Activated effector memory CD4-positive, alpha-beta T cell treated with anti-CD3 and anti-CD28 coated beads, Interleukin-2, amount 50 U/mL, for 16 hours (primary cell): ENCODE measurements at places on chromosomes 7 and 10.

DNA sequence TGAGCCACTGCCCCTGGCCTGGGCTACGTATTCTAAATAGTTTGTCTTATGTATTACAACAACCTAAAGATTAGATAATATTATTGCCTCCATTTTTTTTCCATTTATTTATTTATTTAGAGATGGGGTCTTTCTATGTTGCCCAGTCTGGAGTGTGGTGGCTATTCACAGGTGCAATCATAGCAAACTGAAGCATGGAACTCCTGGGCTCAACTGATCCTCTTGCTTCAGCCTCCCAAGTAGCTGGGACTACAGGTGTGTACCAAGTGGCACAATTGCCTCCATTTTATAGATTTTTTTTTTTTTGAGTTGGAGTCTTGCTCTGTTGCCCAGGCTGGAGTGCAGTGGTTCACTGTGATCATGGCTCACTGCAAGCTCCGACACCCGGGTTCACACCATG, 6.5 kb upstream of the TRA2A start:
- no peak for DNase-seq

DNA sequence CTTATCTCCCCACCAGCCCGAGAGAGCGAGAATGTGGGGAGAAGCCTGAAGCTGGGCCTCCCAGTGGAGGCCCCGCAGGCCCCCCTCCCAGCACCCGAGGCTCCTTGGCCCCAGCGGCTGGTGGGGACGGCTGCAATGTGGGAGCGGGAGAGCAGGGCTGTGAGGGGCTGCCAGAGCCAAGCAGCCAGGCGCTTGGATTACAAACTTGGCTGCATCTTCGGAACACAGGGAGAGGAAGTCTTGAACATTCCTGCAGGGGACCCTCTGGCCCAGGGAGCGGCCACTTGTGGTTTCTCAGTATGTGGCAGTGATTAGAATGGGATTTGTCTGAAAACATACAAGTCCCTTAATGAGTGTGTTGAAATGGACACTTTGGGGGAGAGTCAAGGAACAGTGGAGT, 23.2 kb downstream of the ELN start:
- DNase-seq = no peak

GRCh38 chr10:98488669-98489430, 42.1 kb upstream of the HPS1 start:
- DNase-seq = no peak

GRCh38 chr7:2518737-2519118, 846 bp upstream of the LFNG start:
- no peak for DNase-seq

GRCh38 chr7:68813551-68814080, 784.7 kb upstream of the AUTS2 start:
- DNase-seq = no peak

- DNase-seq = no peak
Observed at GRCh38 chr7:151056666-151057505, 811 bp downstream of the CDK5 start.

GRCh38 chr10:74930965-74931364, 104.6 kb downstream of the KAT6B start:
- no peak for DNase-seq

DNA sequence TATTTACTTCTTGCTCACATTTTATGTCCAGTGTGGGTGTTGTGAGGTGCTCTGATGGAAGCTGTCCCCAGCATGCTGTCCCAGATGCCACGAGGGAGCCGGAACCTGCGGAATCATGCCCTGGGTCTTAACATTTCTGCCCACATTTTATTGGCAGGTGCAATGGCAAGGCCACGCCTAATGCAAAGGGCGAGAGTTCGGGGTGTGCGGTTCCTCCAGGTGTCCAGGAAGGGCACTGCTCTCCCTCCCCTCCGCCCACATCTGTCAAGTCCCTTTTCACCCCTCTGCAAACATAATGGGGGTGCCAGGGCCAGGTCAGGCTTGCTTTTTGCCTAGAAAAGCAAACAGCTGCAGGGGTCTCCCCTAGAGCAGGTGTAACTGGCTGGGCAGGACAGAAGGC, 16.4 kb downstream of the PDAP1 start:
- no peak for DNase-seq

DNA sequence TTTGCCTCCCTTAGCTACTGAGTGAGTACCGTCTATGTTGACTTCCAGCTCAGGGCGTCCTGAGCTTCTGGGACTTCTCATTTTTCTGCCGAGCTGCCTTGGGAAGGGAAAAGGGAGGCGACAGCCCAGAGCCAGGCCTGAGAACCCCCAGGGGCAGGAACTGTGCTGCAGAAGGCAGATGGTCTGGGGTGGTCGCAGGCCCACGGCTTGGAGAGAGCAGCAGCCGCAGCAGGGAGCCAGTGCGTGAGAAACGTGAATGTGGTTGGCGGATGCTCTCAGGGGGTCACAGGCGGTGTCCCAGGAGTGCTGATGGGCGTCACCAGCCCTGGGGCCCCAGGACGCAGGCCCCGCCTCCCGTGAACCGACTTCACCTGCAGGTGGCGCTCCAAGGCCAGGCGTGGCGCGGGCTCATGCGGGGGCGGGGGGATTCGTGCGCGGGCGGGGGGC, 9.2 kb upstream of the PWWP2B start:
- DNase-seq = peak; percentile 90
